ENCODE measurements at places on chromosomes 6 and 20. TPM values are rescaled to one million over a fixed set of nuclear protein-coding genes. Genes with fewer than 3 reads are reported as not detected.

The NFKBIL1 gene
- total RNA-seq: 19.0 TPM

The VSX1 gene
- not detected for total RNA-seq

The RFX6 gene
- total RNA-seq: not detected

The SIRPB1 gene
- total RNA-seq: 1.0 TPM

The ZNF451 gene
- 60.3 TPM for total RNA-seq

The ME1 gene
- total RNA-seq: 0.05 TPM
